ENCODE measurements at places on chromosomes 2 and 18. TPM values are rescaled to one million over a fixed set of nuclear protein-coding genes. Genes with fewer than 3 reads are reported as not detected.

GRCh38 chr2:97965116-97965515 lies 30.6 kb downstream of the TMEM131 start:
- DNase-seq = no peak

DNA sequence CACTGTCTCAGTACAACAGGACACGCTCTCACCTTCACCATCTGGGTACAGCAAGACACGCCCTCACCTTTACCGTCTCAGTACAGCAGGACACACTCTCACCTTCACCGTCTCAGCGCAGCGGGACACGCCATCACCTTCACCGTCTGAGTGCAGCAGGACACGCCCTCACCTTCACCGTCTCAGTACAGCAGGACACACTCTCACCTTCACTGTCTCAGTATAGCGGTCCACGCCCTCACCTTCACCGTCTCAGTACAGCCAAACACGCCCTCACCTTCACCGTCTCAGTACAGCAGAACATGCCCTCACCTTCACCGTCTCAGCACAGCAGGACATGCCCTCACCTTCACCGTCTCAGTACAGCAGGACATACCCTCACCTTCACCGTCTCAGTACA lies 109.9 kb upstream of the CTDP1 start:
- DNase-seq = no peak

- no peak for DNase-seq
These were observed 97.2 kb downstream of the GULP1 start for GRCh38 chr2:188388831-188389230.

The DYNC1I2 gene
- 88.8 TPM for total RNA-seq

DNA sequence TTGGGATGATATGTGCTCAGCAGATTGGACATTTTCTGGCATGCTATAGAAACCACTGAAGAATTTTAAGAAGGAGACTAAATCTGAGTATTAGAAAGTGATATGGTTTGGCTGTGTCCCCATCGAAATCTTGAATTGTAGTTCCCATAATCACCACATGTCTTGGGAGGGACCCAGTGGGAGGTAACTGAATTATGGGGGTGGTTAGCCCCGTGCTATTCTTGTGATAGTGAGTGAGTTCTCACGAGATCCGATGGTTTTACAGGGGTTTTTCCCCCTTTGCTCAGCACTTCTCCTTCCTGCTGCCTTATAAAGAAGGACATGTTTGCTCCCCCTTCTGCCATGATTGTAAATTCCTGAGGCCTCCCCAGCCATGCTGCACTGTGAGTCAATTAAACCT lies 535.9 kb upstream of the VRK2 start:
- no peak for DNase-seq

DNA sequence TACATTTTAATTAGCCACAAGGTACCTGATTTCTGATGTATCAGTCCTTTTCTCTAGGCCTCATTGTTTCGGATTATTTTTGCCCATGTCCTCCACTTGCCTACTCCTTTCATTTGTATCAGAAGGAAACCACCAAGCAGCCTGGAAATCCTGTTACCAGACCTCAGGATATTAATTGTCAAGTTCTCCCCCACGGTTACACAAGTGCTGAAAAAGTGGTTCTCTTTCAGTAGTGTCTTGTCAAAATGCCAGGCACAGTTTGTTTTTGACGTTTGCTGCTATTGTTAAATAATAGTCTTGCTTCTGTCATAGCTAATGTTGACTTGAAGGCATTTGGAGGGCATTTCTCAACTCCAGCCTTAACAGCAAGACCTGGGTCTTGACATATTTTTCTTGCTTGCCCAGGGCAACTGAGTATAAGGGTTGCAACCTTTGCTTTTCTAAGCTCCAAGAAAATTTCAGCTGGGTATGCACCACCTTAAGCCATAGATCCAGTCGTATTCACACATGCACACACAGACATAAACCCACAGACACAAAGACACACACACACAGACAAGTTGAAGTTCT lies 31.0 kb downstream of the INSIG2 start:
- DNase-seq = no peak

- DNase-seq = no peak
These were observed 111.6 kb upstream of the ODC1 start for GRCh38 chr2:10559634-10560224.

Measured in umbilical cord (tissue), 2 donors.